Upper lobe of left lung (tissue), 6 donors: ENCODE measurements at places on chromosomes 11 and 22. TPM values are rescaled to one million over a fixed set of nuclear protein-coding genes. Genes with fewer than 3 reads are reported as not detected.
A peak's percentile ranks its signal among the peaks of the same experiment; 100 is the strongest.

Gene IFTAP
- 38.5 TPM for total RNA-seq

Gene DGCR6
- 2.1 TPM for total RNA-seq

- no peaks in the 10 kb centered on the region for H3K27me3 ChIP-seq
- DNase-seq: no peak
- peaks cover 2% of the 10 kb centered on the region for H3K4me1 ChIP-seq
- no peak overlapping the region for H3K27ac ChIP-seq
- no peaks in the 10 kb centered on the region for H3K36me3 ChIP-seq
- no peak overlapping the region for H3K4me3 ChIP-seq
Observed at GRCh38 chr11:14547440-14547839, 27.3 kb upstream of the PSMA1 start.

- H3K27me3 ChIP-seq: no peaks in the 10 kb centered on the region
- H3K4me1 ChIP-seq: no peaks in the 10 kb centered on the region
- no peak overlapping the region for H3K4me3 ChIP-seq
- no peak for DNase-seq
Observed at GRCh38 chr11:94417386-94417987, 16.3 kb upstream of the GPR83 start.

- H3K4me1 ChIP-seq: no peaks in the 10 kb centered on the region
- no peaks in the 10 kb centered on the region for H3K27me3 ChIP-seq
- no peak overlapping the region for H3K4me3 ChIP-seq
- H3K27ac ChIP-seq: no peak overlapping the region
- no peak for DNase-seq
Observed at GRCh38 chr11:72317982-72318381, 74.0 kb upstream of the PHOX2A start.

Gene CELF1
- total RNA-seq: 155 TPM

- H3K27ac ChIP-seq: no peak overlapping the region
- no peak for DNase-seq
- no peaks in the 10 kb centered on the region for H3K4me1 ChIP-seq
- H3K4me3 ChIP-seq: no peak overlapping the region
- no peaks in the 10 kb centered on the region for H3K36me3 ChIP-seq
Observed at GRCh38 chr11:116454951-116455350, 317.8 kb downstream of the BUD13 start.

DNA sequence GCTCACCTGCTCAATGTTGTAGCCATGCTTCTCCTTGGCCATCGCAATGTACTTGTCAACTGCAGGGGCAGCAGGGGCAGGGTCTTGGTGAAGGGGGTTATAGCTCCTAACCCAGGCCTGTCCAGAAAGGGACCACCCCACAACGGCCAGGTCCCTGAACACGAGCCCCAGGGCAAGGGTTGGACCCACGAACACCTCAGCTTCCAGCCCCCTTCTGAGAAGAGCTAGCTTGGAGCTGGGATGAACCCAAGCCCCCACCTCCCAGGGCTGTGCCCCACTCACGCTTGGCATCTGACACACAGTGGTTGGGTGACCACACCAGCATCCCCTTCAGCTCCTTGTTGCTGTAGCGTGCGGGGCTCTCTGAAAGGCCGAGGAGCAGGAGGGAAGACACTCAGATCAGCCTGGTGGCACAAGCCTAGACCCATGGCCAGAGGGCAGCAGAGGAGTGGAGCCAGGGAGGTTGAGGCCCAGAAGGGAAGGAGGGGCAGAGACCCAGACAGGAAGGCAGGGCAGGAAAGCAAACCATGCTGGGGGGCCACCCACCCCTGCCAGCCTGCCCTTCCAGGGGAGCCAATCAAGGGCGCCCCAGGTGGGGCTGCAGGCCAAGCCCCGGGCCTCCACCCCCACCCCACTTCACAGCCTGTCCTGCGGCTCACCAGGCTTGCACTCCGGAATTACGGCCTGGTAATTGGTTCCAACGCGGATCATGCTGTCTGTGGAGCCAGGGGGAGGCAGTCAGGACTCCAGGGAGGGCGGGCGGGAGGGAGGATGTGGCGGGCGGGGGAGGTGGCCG is 1.9 kb downstream of the RCOR2 start:
- no peak for DNase-seq
- no peaks in the 10 kb centered on the region for H3K36me3 ChIP-seq
- H3K4me3 ChIP-seq: no peak overlapping the region
- H3K4me1 ChIP-seq: peaks cover 49% of the 10 kb centered on the region

- H3K4me3 ChIP-seq: no peak overlapping the region
- H3K27ac ChIP-seq: no peak overlapping the region
- H3K4me1 ChIP-seq: no peaks in the 10 kb centered on the region
- no peaks in the 10 kb centered on the region for H3K36me3 ChIP-seq
- no peaks in the 10 kb centered on the region for H3K27me3 ChIP-seq
Observed at GRCh38 chr11:91160661-91161060, 937.8 kb upstream of the CHORDC1 start.

DNA sequence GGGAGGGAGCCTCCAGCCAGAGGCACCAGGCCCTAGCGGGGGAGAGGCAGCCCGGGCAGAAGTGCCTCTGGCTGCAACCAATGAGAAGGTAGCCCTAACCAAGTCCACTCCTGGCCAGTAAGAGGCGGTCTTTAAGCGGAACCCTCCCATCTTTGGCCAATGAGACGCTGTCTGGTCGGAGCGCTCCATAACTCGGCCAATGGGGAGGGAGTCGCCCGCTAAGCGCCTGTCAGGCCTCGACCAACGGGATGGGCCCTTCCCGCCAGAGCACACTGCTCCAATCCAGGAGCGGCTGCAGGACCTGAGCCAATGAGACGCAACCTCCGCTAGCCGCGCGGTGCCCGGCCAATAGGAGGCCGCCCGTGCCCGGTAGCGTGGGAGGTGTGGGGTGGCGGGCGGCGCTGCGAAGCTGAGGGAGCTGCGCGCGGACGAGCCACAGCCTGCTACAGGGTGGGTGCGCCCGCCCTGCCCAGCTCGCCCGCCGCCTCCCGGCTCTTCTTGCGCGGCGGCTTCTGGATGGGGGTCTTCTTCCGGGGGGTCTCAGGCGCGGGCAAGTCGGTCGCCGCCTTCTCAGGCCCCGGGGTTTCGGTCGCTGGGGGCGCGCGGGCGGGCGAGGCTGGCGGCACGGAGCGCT is 12.6 kb downstream of the SCARF2 start:
- peak overlapping the region; percentile 20 for H3K4me3 ChIP-seq
- H3K27ac ChIP-seq: no peak overlapping the region
- H3K36me3 ChIP-seq: peaks cover 39% of the 10 kb centered on the region
- DNase-seq: peak; percentile 85
- H3K27me3 ChIP-seq: no peaks in the 10 kb centered on the region

Gene OR5D14
- not detected for total RNA-seq

GRCh38 chr11:69157156-69157821 is 1.6 kb downstream of the SMIM38 start:
- H3K4me1 ChIP-seq: peaks cover 16% of the 10 kb centered on the region
- no peaks in the 10 kb centered on the region for H3K36me3 ChIP-seq
- peak; percentile 31 for DNase-seq
- no peaks in the 10 kb centered on the region for H3K27me3 ChIP-seq

- H3K36me3 ChIP-seq: no peaks in the 10 kb centered on the region
- DNase-seq: no peak
- no peak overlapping the region for H3K27ac ChIP-seq
- H3K4me1 ChIP-seq: no peaks in the 10 kb centered on the region
- H3K4me3 ChIP-seq: no peak overlapping the region
Observed at GRCh38 chr11:104546501-104546900, 351.8 kb downstream of the CASP12 start.

Gene B4GAT1
- 27.9 TPM for total RNA-seq

Gene IL17REL
- total RNA-seq: not detected

DNA sequence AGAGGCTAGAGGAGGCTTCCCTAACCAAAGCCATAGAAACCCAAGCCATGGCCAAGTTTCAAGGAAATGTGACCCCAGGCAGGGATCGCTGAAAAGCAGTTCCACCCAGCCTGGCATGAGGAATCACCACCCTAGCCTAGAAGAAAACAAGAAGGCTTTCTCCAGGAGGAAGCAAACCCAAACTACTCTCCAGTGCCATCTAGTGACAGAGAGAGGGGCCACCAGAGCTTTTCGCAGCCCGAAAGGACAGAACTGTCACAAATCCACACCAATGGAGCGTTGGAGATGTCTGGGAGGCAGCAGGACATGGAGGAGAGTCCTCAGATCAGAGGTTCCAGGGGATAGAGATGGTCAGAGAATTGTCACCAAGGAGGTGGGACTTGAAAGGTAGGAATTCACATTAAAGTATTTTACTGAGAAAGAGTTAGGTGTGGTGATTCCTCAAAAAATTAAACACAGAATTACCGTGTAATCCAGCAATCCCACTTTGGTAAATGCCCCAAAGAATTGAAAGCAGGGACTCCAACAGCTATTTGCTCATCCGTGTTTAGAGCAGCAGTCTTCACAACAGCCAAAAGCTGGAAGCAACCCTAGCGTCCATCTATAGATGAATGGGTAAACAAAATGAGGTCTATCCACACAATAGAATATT is 67.3 kb upstream of the NUP50 start:
- DNase-seq: no peak
- H3K36me3 ChIP-seq: no peaks in the 10 kb centered on the region
- H3K4me3 ChIP-seq: no peak overlapping the region

Gene LAYN
- 6.1 TPM for total RNA-seq

DNA sequence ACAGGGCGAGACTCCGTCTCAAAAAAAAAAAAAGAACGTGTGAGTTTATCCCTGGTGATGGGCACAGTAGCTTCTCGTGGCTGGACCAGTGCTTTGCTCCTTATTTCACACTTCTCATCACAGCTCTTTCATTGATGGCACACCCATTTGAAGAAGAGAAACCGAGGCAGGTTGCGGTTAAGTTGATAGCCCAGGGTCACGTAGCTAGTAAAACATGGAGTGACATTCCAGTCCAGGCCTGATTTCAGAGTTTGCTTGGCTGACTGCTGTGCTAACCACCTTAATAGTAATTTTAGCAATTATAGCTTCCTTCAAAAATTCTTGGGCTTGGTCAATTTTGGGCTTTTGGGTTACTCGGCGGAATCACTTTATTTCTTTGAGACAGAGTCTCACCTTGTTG is 25.8 kb downstream of the AP2A2 start:
- H3K27me3 ChIP-seq: no peaks in the 10 kb centered on the region
- no peaks in the 10 kb centered on the region for H3K36me3 ChIP-seq
- no peak for DNase-seq
- H3K4me1 ChIP-seq: peaks cover 37% of the 10 kb centered on the region
- H3K4me3 ChIP-seq: no peak overlapping the region

GRCh38 chr22:38222797-38223119 is 21.0 kb downstream of the MAFF start:
- H3K4me1 ChIP-seq: peaks cover 54% of the 10 kb centered on the region
- no peaks in the 10 kb centered on the region for H3K27me3 ChIP-seq
- H3K27ac ChIP-seq: peak overlapping the region; percentile 44
- no peak for DNase-seq
- peaks cover 6% of the 10 kb centered on the region for H3K36me3 ChIP-seq
- H3K4me3 ChIP-seq: no peak overlapping the region

DNA sequence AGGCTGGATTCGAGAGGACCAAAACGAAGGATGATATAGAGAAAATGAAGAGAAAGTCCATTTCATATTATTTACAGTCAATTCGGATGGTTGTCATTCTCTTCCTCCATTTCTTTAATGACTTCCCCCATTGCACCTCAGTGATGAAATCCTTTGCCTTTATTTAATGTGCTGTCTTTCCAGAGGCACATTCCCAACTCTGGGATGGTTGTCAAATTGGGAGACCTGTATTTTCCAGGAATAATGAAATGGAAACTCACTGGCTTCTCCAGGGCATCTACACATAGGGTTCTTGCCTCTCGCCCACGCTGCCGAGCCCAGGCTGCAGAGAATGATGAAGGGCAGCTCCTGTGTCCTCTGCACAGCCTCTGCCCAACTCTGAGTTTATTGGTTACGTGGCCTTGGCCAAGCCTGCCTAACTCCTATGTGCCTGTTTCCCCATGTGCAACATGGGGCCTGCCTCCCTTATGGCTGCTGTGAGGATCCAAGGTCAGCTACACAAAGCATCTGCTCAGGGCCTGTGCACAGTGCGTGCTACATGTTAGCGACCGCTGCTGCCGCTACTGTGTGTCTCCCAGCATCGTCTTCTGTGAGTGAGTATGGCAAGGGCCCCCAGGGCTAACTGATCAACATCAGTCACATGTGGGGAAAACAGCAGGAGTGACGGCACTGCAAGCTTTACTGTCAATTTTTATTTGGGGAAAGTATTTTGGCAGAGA is 81.5 kb upstream of the BID start:
- H3K4me1 ChIP-seq: no peaks in the 10 kb centered on the region
- H3K36me3 ChIP-seq: no peaks in the 10 kb centered on the region
- no peak for DNase-seq

Gene ABCC8
- total RNA-seq: 62.7 TPM

Gene OR4D5
- not detected for total RNA-seq

Gene MRGPRF
- 3.0 TPM for total RNA-seq

DNA sequence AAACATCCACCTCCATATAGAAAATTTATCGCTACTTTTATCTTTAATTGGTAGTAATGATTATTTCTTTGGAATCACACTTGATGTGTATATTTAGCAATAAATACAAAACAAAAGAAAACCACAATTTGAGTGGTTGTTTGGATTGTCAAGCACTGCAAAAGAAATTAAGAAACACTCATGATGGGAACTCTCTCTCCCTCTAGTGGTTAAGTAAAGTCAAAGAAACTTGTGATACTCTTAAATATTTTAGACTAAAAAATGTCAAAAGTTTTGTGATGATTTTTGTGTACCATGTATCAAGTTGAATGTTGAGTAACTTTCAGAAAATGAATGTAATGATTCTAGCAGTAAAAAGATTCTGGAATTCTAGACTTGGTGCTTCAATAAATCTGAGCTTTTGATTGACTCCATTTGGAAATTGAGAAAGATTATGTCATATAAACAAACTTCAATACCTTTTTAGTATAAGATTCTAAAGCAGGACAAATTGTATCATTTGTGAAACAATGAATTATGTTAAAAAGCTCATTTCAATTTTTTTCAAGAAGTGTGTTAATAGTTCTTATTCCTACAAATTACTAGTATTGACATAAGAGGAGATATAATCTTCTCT is 20.8 kb downstream of the MUC15 start:
- H3K36me3 ChIP-seq: no peaks in the 10 kb centered on the region
- no peak overlapping the region for H3K27ac ChIP-seq
- H3K4me3 ChIP-seq: no peak overlapping the region
- H3K4me1 ChIP-seq: no peaks in the 10 kb centered on the region
- no peaks in the 10 kb centered on the region for H3K27me3 ChIP-seq
